AG04449 (cell line): ENCODE measurements at places on chromosomes 7 and 10.

- no peak for DNase-seq
These were observed 125.8 kb downstream of the RALA start for GRCh38 chr7:39749177-39749576.

GRCh38 chr7:47147213-47147631 is 434.7 kb downstream of the TNS3 start:
- no peak for DNase-seq

GRCh38 chr10:31536302-31536701 is 217.3 kb downstream of the ZEB1 start:
- DNase-seq = no peak

- DNase-seq = no peak
These were observed 9.8 kb downstream of the UCMA start for GRCh38 chr10:13224210-13224995.

- peak; percentile 89 for DNase-seq
These were observed 19.5 kb upstream of the GNA12 start for GRCh38 chr7:2863461-2864066.

GRCh38 chr10:110426294-110427181 is 71.2 kb upstream of the DUSP5 start:
- peak; percentile 95 for DNase-seq

- no peak for DNase-seq
These were observed 50.0 kb downstream of the NPY start for GRCh38 chr7:24334012-24334411.
